NCI-H1092 (cell line): ENCODE measurements at places on chromosomes 12 and 14.

DNA sequence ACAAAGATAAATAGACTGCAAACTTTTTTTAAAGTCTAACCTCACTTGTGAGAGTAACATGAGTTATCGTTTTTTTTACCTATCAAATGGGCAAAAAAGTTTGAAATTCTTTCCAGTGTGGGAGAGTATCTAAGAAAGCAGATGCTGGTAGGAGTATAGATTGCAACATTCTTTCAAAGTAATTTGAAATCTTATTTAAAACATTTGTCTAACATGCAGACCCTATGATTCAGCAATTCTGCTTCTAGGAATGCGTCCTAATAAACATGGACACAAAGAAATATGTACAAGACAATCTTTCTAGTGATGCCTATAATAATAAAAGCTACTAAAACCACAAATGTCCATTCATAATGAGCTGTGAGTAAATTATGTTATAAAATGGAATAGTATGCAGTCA, 110.4 kb upstream of the TMCC3 start:
- no peak for DNase-seq

GRCh38 chr12:5379749-5380496, 52.0 kb upstream of the NTF3 start:
- no peak for DNase-seq

- no peak for DNase-seq
These were observed 224.5 kb upstream of the PELI2 start for GRCh38 chr14:55893705-55894104.

GRCh38 chr12:97394657-97395056, 67.9 kb upstream of the RMST start:
- no peak for DNase-seq

GRCh38 chr14:83164591-83164990, 1630.9 kb upstream of the SEL1L start:
- DNase-seq: no peak

- peak; percentile 37 for DNase-seq
These were observed 244.2 kb upstream of the CCDC196 start for GRCh38 chr14:66242001-66242400.
